ENCODE measurements at places on chromosomes 1 and 21.
A peak's percentile ranks its signal among the peaks of the same experiment; 100 is the strongest.

DNA sequence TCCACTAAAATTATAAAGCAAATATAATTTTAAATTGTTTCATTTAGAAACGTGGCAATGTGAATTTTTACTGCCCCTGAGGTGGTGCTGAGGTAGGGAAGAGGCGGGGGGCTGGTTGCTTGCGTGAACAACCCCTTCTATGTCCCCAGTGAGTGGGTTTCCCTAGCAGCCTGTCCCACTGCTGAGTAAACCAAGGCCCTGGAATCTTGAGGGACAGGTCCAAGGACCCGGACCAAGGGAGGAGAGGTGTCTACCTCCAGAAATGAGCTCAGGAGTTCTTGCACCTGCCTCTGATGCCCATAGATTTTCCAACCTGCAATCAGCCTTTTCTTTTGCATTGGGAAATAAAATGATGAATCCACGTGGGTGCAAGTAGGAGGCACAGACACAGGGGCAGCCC, 649 bp upstream of the LDLRAD1 start:
- DNase-seq: no peak

DNA sequence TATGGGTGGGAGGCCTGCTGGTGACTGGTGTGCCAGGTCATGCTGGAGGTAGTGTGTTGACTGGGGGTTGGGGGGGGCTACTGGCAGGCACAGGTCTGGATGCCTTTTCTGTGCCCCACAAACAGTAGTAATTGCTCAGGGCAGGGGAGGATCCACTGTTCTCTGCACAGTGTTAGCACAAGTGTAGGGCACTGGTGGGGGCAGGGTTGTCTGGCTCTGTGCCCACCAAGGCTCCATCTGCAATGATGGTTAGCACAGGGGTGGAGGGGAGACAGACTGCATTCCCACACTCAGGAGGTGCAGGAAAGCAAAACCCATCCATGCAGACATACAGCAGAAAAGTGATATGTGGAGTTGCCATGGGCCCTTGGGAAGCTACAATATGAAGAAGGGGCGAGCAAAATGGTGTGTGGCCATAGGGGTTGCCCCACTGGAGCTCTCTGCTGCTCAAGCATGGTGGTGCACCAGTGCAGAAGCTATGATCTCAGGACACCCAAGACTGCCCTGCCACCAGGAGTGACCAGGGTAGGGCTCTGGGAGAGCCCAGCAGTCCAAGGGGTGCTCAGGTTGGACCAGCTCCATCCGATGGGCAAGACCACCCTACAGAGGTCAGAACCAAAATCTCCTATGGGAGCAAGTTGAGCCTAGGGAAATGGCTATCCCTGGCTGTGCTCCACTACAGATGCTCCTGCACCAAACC, 122.2 kb upstream of the KCTD3 start:
- DNase-seq: no peak

DNA sequence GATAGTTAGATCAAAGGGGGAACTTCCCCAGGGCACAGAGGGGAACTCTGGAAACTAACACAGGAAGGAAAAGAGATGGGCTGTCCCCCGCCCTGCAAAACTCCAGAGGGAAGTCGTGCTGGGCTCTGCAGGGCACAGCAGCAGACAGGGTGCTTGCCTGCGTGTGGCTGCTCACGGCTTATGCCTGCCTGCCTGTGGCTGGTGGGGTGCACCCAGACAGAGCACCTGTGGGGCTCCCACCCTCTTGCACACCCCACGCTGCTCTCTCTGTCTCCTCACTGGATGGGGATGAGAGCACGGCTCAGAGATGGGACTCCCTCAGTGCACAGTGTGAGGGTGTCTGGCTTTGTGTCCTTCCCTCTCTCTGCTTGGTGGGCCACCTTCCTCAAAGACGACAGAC, 13.5 kb upstream of the ETV3L start:
- DNase-seq: no peak

DNA sequence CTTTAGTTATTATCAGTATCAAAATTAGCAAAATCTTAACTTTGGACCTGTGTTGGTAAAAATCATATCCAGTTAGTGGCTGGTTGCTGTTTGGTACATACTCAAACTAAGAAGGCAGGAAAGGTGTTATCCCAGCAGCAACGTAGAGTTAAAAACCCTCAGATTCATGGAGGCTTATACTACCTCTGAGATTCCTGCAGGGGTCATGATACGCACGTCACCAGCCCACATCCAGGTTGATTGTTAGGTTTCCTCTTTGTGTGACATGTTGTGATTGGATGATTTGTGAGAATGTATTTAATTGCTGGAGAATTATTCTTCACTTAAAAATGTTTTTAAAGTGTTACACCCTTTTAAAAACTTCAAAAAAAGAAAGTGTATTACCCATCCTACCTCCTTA, 423.3 kb upstream of the ADGRL2 start:
- no peak for DNase-seq

GRCh38 chr21:43825242-43825935, 36.0 kb downstream of the RRP1 start:
- DNase-seq: no peak

- no peak for DNase-seq
These were observed 697.2 kb downstream of the USP25 start for GRCh38 chr21:16426936-16427335.

DNA sequence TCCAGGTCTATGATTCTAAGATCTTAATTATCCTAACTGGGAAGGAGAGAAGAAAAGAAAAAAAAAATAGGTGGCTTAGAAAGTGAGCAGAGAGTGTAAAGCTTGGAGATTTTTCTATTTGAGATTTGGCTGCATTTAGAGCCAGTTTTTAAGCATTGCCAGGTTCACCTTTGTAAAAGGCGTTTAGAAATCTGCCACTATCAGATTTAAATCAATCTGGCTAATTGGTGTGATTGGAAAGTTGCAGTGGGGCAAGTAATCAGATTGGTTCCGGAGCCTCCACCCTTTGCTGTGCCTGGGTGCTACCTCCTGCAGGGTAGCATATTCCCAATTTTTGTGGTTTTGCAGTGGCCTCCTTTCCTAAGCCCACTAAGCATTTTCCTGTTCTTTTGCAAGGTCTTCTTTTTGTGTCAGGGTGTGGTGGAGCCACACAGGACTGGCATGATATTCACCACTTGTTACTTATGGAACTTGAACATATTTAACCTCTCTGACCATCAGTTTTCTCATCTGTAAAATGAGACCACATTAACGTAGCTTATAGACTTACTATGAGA, 48.5 kb upstream of the PPP2R5A start:
- no peak for DNase-seq

GRCh38 chr1:202034683-202035462, 24.5 kb downstream of the ELF3 start:
- DNase-seq: peak; percentile 92

DNA sequence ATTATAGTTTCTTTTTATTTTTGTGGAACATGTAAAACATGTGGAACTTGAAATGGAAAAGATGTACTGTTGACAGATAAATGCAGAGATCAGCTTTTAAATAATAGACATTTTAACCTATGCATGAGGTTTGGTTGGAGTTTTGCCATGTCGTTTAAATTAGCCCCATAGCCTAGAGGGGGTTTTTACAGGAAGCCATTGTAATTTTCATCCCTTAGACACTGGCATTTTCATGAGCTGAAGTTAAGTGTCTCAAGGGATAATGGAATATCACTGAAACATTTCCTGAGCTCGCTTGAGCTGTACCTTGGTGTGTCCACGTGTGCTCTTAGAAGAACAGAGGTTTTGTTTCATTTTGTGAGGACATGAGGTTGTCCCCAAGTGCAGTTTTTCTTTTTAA, 54.2 kb downstream of the HMCN1 start:
- DNase-seq: no peak

DNA sequence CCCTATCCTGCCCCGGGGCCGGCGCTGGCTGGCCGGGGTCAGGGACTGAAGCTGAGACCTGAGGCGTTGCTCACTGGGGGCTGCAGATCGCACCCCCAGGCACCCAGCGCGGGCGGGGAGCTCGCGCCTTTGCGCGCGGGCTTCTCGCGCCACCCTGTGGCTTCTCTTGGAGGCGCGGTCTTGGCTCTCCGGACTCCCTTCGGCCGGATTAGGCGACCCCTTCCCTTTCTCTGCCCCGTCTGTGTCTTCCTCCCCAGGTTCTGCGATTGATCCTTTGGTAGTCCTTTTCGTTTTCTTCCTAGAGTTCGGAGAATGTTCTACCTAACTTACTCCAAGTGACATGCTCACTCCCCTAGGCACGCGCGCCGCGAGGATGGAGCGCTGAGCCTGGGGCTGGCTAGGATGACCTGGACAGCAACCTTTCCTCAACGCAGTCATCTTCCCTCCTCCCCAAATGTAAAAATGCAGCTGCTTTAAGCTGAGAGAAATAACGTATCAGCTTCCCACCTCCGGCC, 495 bp upstream of the NTRK1 start:
- DNase-seq: no peak

GRCh38 chr1:182383934-182384333, 7.7 kb downstream of the GLUL start:
- DNase-seq: no peak

DNA sequence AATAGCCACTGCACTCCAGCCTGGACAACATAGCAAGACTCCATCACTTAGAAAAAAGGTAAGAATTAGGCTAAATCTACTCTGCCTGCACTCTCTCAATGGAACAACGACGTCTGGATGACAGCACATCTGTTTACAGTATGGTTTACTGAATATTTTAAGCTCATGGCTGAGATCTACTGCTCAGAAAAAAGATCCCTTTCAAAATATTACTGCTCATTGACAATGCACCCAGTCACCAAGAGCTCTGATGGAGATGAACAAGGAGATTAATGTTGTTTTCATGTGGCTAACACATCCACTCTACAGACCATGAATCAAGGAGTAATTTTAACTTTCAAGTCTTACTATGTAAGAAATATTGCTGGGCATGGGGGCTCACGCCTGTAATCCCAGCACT, 58.0 kb downstream of the SLC27A3 start:
- DNase-seq: no peak

GRCh38 chr1:39663559-39663958, 8.3 kb downstream of the NT5C1A start:
- DNase-seq: no peak

GRCh38 chr21:31964692-31965091, 91.9 kb downstream of the HUNK start:
- no peak for DNase-seq

DNA sequence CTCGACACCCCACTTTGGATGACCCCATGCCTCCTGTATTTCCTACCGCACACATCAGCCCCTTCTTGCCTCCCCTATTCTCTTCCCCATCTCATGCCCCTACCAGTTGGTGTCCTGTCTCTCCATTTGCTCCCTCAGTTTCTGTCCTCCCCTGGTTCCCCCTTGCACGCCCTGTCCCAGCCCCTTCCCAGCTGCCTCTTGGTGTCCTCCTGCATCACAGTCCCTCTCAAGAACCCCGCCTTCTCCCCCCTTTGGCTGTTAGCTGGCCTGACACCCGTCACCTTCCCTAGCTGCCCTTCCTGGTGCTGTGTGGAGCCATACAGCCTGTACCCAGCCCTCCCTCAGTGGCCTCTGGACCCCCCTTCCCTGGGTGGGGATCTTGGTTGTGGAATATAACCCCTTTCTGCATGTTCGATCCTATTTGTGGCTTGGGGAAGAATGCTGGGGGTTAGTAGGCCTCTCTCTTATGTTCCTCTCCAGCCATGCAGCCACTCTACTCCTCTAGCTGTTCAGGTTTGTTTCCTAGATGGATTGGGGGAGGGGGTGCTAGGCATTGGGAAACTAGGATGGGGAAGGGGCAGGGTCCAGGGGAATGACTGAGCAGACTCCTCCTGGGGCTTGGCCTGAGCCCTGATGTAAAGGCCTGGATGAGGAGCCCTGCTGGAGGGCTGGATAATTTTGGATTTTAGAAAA, 41.4 kb upstream of the NFASC start:
- DNase-seq: no peak

Measured in NCI-H2107 (cell line).